ENCODE measurements at places on chromosomes 16 and 17.

- no peak for DNase-seq
- H3K36me3 ChIP-seq: no peaks in the 10 kb centered on the region
- no peaks in the 10 kb centered on the region for H3K27me3 ChIP-seq
These were observed 903.4 kb upstream of the CDH8 start for GRCh38 chr16:62939687-62940086.

DNA sequence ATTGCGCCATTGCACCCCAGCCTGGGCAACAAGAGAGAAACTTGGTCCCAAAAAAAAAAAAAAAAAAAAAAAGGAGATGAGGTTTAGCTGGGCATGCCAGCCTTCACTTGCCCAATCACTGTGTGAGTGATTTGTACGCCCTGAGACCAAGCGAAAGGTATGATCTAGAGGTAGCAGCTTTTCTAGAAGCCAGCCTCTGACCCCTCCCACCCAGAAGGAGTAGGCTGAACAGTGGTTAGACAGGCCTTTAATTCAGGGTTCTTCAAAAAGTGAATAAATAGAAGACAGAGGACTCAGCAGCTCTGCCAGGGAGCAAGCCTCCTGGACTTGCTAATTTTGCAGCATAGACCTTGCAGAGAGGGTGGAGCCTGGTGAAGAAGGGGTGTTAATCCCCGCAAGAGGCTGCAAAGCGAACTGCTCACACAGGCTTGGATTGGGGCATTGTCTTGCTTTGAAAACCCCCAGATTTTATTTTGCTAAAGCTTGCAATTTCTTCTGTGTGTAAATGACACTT lies 7.1 kb upstream of the CYTH1 start:
- peaks cover 10% of the 10 kb centered on the region for H3K4me1 ChIP-seq
- H3K27me3 ChIP-seq: no peaks in the 10 kb centered on the region
- no peak overlapping the region for H3K4me3 ChIP-seq
- no peak overlapping the region for H3K27ac ChIP-seq
- H3K36me3 ChIP-seq: no peaks in the 10 kb centered on the region
- DNase-seq: no peak

- peaks cover 6% of the 10 kb centered on the region for H3K4me1 ChIP-seq
- no peak for DNase-seq
- no peak overlapping the region for H3K4me3 ChIP-seq
- no peaks in the 10 kb centered on the region for H3K36me3 ChIP-seq
- no peak overlapping the region for H3K27ac ChIP-seq
These were observed 182.6 kb downstream of the C16orf78 start for GRCh38 chr16:49556249-49556605.

- H3K4me1 ChIP-seq: no peaks in the 10 kb centered on the region
- DNase-seq: no peak
- no peaks in the 10 kb centered on the region for H3K36me3 ChIP-seq
These were observed 26.2 kb downstream of the KPNA2 start for GRCh38 chr17:68061512-68062313.

- H3K36me3 ChIP-seq: no peaks in the 10 kb centered on the region
- H3K4me1 ChIP-seq: peaks cover 10% of the 10 kb centered on the region
- H3K27me3 ChIP-seq: no peaks in the 10 kb centered on the region
- H3K27ac ChIP-seq: no peak overlapping the region
These were observed 7.2 kb downstream of the ALOX12B start for GRCh38 chr17:8080208-8080798.

- H3K27ac ChIP-seq: peak overlapping the region; percentile 63
- H3K36me3 ChIP-seq: no peaks in the 10 kb centered on the region
These were observed 167.8 kb downstream of the KATNIP start for GRCh38 chr16:27717726-27718125.

DNA sequence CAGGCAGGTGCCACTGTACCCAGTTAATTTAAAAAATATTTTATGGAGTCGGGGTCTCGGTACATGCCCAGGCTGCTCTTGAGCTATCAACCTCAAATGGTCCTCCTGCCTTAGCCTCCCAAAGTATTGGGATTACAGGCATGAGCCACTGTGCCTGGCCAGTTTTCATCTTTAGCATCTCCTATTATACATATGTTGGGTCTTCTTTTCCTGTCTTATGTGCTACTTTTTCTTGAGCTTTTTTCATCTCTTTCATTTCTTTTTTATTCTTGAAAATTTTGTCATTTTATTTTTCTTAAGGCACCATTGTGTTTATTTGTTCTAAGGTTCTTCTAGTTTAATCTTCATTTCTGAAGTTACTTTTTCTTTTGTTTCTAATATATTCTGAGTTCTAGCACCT lies 20.7 kb downstream of the BANP start:
- DNase-seq: no peak
- no peak overlapping the region for H3K4me3 ChIP-seq
- no peaks in the 10 kb centered on the region for H3K36me3 ChIP-seq
- no peaks in the 10 kb centered on the region for H3K27me3 ChIP-seq
- no peak overlapping the region for H3K27ac ChIP-seq

DNA sequence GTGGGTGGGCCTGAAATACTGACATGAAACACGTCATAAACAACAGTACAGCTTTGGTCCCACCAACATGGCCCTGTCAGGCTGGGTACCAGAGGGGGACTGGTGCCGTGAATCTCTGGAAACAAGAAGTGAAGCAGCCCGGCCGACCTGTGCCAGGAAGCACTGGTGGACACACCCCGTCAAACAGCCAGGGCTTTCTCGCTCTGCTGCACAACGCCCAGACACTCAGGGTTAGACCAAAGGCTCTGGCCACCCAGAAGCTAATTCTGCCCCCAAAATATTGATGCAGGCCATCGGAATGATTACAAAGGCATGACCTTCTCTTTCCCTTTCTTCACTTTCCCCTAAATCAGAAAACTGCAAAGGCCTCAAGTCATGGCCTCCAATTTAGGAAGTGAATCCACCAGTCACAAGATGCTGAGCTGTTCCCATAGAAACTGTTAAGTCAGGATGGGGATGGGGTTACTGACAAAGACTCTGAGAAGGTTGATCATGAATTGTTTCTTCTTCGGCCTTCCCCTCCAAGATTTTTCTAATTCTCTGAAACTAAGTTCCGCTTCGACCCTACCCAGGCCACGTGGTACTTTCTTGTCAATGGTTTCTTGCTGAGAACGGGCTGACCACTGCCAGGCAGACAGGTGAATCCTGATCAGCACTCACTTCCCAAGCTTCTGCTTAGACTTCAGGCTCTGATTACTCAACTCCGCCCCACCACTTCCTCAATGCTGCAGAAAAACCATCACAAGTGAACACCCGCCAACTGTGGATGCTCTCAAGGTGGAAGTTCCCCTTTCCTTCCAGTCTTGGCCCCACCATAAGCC lies 6.7 kb downstream of the PITPNA start:
- no peaks in the 10 kb centered on the region for H3K36me3 ChIP-seq
- H3K27me3 ChIP-seq: no peaks in the 10 kb centered on the region
- no peak overlapping the region for H3K27ac ChIP-seq
- H3K4me3 ChIP-seq: no peak overlapping the region

DNA sequence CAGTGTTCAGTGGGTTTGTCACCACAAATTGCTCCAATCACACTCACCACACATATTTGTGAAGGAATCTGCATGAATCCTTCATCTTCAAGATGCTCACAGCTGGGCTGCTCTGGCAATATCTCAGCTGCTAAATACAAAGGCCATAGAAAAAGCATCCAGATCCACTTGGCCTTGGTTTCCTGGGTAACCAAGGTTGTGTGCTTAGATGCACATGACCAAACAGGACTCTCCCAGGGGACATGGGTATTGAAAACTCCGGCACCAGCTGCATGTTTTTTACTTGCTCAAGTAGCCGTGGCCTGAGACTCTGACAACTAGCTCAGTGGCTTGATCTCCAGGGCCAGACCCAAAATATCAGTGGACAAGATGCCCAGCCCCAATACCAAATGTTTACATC lies 131.3 kb downstream of the CBLN1 start:
- H3K27me3 ChIP-seq: no peaks in the 10 kb centered on the region
- no peak overlapping the region for H3K27ac ChIP-seq
- no peaks in the 10 kb centered on the region for H3K36me3 ChIP-seq
- no peak overlapping the region for H3K4me3 ChIP-seq
- DNase-seq: no peak
- H3K4me1 ChIP-seq: no peaks in the 10 kb centered on the region

DNA sequence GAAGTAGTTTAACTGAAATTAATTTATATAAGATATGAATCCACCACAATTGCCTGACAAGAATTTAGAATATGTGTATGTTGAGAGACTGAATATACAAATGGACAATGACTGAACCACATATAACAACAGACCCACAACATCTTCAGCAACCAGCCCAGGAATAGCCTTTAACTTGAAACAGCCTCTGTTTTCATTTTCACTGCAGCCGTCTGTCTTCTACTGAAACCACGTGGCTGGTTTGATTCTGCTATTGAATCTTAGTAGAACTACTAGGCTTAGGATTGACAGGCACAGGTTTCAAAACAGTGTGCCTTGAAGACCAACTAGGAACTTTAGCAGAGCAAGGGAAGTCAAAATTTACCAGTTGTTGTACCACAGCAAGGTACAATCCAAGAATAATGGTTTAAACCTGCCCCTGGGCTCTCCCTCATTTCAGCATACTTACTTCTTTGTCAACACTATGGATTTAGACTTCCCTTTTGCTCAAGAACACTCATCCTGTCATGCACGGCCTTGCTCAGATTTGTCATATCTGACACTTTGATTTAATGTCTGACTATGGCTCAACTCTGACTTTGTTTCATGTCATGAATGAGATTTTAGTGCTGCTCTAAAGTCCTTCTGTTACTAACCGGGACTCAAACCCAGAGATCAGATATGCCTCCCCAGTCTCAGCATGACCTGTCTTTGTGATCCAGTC lies 355.0 kb downstream of the KIF2B start:
- H3K27me3 ChIP-seq: no peaks in the 10 kb centered on the region
- H3K27ac ChIP-seq: no peak overlapping the region
- H3K36me3 ChIP-seq: no peaks in the 10 kb centered on the region
- no peaks in the 10 kb centered on the region for H3K4me1 ChIP-seq

DNA sequence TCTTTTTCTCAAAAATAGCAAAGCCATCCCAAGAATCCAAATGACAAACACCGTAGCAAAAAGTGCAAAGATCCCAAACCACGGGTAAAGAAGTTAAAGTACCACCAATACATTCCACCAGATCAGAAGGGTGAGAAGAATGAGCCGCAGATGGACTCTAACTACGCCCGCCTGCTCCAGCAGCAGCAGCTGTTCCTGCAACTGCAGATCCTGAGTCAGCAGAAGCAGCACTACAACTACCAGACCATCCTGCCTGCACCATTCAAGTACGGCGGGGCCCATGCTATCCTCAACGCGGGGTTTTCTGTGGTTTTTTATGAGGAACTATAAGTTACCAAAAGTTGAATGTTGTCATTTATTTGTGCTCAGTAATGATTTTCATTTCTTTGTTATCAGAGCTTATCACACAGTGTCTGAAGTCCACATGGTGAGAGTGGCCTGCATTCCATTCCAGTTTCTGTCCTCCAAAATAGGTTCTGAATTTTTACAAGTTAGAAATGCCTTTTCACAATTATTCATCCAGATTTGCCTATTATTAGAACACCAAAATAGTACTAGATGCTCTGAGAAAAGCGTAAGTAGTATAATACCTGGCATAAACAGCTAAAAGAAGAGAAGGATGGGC lies 169.2 kb downstream of the MRTFB start:
- peaks cover 11% of the 10 kb centered on the region for H3K4me1 ChIP-seq
- peak overlapping the region; percentile 48 for H3K27ac ChIP-seq
- peak; percentile 45 for DNase-seq
- no peak overlapping the region for H3K4me3 ChIP-seq
